ENCODE measurements at places on chromosomes 11 and 22.

GRCh38 chr11:71199226-71199820, 53.1 kb downstream of the SHANK2 start:
- DNase-seq, result no peak

DNA sequence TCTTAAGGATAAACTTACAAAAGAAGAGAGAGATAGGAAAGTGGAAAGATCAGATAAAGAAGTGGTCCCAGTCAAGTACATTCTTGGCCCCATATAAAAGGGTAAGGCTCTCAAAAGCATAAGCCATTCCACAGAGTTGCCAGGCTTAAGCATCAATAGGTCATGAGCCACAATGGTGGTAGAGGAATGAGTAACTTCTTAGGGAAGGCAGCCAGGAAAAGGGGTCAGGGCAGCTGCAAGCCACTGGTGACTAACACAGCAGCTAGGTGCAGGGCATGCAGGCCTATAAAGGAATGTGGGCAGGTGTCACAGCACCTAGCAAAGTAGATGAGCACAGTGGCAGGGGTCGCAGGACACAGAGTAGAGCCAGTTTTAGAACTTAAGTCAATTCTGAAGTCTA, 302.6 kb upstream of the FAT3 start:
- no peak for DNase-seq

- no peak for DNase-seq
Measured at GRCh38 chr11:132037956-132038355, 667.5 kb downstream of the NTM start.

DNA sequence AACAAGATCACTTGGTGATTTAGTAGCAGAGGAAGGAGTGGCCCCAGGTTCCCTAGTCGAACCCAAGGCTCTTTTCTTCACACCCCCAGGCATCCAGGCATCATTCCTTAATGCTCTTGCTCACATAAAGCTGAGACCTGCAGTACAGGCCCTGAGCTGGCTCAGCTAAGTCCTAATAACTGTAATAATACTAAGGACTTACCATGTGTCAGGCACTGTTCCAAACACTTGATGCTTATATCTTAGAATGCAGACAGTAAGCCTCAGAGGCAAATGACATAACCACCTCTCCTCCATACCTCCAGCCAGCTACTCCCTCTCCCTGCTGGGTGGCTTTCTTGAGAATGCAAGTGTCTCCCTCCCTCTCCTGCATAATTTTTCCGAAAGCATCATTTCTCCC, 33.2 kb downstream of the ANKK1 start:
- DNase-seq, result no peak

GRCh38 chr11:82906236-82906635, 4.7 kb downstream of the DDIAS start:
- no peak for DNase-seq

- peak; percentile 23 for DNase-seq
Measured at GRCh38 chr11:80388130-80388529, 947.3 kb upstream of the TENM4 start.

DNA sequence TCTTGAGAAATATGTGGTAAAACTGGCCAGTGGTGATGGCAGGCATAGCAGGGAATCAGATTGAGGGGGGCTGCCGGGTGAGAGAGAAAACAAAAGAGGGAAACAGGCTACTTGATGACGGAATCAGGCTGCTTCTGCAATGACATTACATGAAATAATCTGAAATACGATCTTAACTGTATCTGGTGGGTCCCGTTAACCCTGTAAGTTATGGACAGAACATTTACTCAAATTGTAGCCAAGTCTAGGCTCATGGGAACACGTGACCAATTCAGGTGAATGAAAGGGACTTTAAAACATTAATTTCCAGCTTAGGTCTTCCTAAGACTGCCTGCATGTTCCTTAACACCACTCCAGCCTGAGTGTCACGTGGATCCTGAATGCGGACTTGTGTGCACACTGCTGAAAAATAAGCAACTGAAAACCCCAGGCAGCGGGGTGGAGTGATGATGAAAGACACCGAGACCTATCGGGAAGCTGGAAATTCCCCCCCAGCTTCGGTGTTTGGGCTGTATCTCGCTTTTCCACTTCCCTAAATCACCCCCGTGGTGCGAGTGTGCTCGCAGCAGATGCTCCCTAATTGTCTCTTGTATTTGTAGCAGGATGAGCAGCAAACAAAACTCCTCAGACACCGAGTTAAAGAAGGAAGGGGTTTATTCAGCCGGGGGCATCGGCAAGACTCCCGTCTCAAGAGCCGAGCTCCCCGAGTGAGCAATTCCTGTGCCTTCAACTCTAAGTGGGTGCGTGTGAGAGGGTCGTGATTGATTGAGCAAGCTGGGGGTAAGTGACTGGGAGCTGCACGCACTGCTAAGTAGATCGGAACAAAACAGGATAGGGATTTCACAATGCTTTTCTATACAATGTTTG, 145.0 kb upstream of the GRK3 start:
- no peak for DNase-seq

DNA sequence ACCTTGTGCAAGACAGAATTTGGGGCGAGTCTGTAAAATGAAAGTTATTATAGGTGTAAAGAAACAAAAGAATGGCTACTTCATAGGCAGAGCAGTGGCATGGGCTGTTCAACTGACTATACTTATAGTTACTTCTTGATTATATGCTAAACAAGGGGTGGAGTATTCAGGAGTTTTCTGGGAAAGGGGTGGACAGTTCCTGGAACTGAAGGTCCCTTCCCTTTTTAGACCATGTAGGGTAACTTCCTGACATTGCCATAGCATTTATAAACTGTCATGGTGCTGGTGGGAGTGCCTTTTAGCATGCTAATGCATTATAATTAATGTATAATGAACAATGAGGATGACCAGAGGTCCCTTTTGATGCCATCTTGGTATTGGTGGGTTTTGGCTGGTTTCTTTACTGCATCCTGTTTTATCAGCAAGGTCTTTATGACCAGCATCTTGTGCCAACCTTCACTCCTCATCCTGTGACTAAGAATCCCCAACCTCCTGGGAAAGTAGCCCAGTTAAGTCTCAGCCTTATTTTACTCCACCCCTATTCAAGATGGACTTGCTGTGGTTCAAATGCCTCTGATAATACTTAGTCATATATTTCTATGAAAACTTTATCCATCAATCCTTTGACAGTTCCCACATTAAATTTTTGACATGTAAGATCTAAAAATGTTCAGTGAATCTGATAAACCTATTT, 118.6 kb downstream of the ARHGAP42 start:
- DNase-seq, result no peak

DNA sequence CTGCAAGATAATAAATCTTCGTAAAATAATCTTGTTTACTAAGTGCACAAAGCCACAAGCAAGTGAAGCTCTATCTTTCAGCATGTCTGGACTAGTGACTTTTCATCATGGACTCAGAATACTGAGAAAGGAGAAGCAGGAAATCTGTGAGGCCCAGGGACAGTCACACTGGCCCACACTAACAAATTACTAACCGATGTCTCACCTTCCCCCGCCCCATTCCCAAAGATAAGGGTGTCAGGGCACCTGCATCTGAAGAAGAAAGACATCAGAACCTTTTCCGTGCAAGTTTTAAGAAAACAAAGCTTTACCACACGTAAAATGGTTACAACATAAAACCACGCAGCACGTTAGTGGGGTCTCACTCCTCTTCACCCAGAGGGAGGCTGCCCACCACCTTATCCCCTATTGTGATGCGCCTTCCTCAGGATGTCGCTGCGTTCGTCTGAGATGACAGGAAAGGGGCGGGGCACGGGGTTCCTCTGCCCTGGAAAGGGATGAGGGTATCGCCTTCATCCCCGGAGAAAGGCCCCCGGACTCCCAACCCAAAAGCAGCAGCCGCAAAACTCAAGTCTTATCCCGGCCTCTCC, 616 bp downstream of the BTBD10 start:
- peak; percentile 84 for DNase-seq

DNA sequence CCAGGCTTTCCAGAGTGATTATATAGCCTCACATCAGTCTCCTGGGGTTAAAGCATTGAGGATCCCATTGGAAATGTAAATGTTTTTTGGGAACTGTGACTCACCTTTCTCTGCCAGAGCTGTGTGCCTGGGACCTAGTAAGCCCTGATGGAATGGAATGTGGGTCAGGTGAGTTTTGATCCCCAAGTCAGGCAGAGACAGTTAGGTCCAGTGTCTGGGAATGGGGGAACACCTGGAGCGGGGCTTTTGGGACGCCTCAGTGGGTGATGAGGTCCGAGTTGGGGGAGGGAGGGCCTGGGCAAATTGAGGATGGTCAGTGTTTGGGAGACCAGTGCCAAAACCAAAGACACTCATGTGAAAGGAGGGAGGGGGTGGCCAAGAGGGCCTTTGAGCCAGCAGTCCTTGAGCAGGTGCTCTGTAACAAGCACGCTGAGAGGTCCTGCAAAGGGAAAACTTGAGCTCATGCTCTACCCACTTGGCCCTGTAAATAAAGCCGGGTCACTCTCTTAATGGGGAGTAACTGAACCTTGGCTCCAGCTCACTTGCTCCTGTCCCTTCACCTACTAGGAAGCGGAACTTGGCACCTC, 104.7 kb downstream of the NAV2 start:
- DNase-seq, result no peak
